ENCODE measurements at places on chromosomes 12 and 14.

DNA sequence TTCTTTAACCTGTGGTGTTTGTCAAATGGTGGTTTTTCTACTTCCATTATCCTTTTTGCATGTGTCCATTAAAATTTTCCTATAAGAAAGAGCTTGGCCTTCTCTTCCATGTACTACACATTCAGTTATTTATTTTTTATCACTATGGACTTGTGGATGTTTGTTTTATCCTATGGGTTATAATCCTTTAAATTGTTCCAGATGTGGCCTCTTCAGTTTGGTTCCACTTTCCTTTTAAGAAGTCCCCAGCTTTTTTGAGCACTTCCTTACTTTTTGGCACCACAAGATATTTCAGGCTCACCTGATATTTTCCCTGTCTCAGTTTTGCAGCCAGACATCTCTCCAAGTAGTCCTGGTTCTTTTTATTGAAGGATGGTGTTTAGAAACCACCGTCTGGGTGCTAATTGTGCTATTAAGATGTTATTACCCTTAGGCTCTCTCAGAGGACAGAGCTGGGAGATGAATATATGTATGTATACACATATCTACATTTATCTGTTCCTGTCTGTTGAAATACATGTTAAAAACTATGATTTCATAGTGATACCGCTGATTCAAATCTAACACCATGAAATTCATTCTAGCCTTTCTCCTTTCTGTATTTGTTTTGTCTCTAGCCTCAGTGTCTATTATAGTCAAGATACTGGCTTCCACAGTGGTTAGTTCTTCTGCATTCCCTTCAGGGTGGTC, 408.5 kb upstream of the RGS6 start:
- H3K4me3 ChIP-seq: no peak overlapping the region
- H3K27me3 ChIP-seq: no peaks in the 10 kb centered on the region
- H3K27ac ChIP-seq: no peak overlapping the region
- no peaks in the 10 kb centered on the region for H3K4me1 ChIP-seq
- no peak for DNase-seq

- no peak overlapping the region for H3K4me3 ChIP-seq
- H3K27ac ChIP-seq: no peak overlapping the region
- H3K36me3 ChIP-seq: no peaks in the 10 kb centered on the region
Measured at GRCh38 chr12:75560167-75560566, 48.8 kb upstream of the KRR1 start.

DNA sequence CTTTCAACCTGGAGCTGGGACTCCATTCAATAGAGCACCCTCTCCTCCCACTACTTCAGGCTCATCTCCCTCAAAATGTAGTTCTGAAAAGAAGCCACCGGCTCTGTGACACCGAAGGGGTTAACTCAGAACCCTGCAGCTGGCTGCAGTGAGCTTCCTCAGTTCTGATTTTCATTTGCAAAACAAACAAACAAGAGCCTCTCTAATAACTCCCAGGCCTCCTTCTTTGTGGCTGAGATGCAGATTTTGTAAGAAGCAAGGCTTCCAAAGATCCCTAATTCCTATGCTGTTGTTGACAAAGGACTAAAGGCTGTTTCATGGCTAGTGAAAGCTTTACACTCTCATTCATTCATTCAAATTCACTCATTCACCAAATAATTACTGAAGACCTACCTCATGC, 333.4 kb upstream of the TBX3 start:
- no peak overlapping the region for H3K27ac ChIP-seq
- H3K4me1 ChIP-seq: no peaks in the 10 kb centered on the region

DNA sequence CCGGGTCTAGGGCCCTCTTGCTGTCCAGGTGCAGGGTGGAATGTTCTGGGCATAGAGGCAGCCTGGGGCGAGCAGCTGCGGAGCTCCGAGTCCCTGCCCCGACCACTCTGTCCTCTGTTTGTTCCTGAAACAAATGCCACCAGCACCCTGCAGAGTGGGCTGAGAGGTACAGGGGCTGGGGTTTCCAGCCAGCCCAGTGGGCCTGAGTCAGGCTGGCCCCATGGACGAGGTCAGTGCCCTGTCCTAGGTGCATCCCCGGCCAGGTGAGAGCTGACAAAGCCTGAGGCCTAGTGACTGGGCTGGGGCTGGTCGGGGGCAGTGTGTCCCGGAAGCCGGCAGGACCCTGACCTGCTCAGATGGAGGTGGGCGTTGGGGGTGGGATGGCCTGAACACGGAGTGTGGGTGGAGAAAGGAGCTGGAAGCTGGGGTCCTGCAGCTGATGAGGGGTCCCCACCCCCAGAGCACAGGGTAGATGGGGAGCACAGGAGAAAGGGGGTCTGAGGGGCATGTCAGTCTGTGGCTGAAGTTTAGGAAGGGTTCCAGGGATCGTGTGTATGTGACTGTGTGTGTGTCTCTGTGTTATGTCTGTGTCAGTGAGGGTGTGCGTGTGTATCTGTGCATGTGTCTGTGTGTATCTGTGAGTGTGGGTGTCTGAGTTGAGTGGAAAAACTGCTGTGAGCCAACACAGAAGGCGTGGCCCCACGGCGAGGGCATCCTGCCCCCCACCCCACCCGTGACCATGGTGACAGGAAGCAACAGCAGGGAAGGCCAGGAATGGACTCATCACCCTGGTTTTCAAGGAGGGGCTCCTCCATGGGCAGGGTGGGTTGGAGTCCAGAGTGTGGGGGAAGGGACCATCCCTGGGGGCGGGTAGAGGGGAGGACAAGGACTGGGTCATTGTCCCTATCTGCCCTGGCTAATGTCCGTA, 2.4 kb upstream of the CRIP1 start:
- peak; percentile 79 for DNase-seq
- H3K27ac ChIP-seq: peak overlapping the region; percentile 100
- no peak overlapping the region for H3K4me3 ChIP-seq
- H3K4me1 ChIP-seq: peaks cover 93% of the 10 kb centered on the region
- H3K36me3 ChIP-seq: peaks cover 10% of the 10 kb centered on the region
- no peaks in the 10 kb centered on the region for H3K27me3 ChIP-seq
